ENCODE measurements at places on chromosomes 1 and 21.
A peak's percentile ranks its signal among the peaks of the same experiment; 100 is the strongest.

DNA sequence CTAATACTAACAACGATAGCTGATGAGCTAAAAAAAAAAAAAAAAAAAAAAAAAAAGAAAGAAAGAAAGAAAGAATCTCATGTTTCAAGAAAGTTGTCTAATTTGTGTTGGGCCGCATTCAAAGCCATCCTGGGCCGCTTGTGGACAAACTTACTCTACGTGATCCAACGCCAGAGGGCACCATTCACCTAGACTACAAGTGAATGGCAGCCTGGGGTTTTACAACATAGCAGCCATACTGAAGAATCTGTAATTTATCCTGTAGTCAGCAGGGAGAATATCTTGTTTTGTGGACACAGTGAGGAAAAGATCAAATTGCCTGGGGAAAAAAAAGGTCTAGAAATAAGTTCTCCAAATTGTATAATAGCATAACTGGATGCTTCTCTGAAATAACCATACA is 47.0 kb downstream of the CYP2J2 start:
- peak; percentile 58 for DNase-seq

DNA sequence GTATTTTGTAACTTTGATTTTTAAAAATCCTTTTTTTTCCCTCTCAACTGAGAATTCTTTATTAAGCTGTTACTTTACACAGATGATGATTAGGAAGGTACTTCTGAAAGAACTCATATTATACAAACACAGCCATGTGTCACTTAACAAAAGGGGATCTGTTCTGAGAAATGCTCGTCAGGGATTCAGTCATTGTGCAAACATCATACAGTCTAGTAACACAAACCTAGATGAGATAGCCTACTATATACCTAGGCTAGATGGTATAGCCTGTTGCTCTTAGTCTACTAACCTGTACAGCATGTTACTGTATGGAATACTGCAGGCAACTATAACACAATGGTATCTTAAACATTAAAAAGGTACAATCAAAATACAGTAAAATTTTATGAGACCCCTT is 24.9 kb downstream of the AHCTF1 start:
- no peak for DNase-seq

DNA sequence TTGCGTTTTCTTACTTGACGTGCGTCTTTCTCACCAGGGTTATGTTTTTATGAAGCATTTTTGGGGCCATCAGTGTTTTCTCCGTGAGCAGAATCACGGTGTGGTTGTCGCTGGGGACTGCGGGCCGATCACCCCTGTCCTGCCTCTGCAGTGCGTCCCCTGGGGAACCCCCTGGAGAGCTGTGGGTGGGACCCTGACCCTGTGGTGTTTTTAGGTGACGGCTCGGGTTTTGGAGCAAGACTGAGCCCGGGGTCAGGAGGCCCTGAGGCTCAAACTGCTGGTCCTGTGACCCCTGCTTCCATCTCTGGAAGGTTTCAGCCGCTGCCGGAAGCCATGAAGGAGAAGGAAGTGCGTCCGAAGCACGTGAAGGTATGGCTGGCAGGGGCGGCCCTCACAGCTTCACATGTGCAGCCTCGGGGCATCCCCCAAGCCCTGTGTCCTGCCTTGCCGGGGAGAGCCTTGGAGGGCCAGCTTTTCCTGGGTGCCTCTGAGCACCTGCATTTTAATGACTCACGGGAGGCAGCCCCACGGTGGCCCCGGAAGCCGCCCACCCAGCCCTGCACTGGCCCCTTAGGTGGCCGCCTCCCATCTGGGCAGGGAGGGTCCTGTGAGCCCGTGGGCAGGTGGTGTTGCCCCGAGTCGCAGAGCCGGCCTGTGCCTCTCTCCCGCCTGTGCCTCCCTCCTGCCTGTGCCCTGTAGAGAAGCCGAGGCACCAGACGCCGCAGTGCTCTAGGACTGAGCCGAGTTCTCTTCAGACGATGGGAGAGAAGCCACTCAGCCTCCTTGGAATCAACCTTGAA is 36.7 kb upstream of the DIP2A start:
- no peak for DNase-seq

DNA sequence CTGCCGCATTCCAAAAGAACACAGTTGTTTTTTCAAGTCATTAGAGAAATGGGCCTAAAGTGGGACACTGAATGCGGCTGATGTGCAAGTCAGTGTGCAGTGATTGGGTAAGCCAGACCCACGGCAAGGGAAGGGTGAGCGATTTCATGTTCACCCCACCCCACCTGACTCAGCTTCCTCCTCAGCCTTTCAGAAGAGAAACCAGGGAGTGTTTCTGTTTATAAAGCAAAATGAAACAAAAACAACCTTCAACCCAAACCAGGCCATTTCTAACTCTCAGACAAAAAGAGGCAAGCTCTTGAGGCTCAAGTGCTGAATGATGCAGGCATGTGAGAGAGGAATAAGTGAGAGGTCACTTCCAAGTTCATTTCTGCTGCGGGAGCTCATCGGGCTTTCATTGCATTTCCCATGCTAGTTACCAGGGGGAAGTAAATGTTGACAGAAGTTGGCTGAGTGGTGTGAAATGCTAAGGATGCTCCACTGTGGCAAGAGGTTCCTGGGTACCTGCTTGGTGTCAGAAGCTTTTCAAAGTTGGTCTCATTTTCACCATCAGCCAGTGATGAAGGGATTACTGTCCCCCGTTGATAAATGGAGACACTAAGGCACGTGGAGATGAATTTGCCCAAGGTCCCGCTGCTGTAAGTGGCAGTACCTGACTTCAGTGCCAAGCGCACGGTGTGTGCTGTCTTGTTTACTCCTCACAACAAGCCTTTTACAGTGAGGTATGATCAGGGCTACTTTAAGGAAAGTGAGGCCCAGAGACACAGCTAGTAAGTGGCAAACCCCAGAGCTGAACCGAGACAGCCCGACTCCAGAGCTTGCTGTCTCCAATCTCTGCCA is 29.1 kb downstream of the STPG1 start:
- DNase-seq: no peak

DNA sequence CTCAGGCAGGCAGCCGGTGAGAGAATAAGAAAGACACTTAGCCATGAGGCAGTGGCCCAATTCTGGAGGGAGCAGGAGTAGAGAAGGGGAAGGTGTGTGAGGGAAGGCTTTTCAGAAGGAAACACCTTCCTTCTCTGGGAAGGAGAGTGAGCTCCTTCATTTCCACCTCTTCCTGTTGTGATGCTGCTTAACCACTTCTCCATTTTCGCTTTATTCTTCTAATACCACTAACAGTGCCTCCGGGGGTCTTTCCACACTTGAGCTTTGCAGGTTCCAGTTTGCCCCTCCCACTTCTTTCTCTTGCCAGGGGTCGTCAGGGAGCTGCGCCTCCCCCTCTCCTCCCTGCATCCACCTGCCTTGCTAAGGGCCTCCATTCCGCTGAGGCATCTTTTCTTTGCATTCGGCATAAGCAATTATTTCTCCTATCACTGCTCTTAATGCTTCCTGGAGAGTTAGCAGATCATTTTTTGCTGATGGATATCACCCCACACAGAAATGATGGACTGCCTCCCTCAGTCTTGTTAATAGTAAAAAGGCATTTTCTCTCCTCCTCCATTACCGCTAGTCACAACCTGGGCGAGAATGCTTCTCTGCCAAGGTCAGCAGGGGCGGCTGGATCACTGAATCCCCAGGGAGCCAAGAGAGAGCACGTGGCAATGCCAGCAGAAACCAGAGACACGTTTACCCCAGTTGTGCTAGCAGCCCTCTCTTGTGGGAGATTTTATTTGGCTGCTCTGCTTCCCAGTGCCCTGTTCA is 74.8 kb downstream of the ELAVL4 start:
- no peak for DNase-seq

- DNase-seq: no peak
Measured at GRCh38 chr21:43933680-43934079, 68.7 kb downstream of the AGPAT3 start.
